ENCODE measurements at places on chromosomes 3 and 15. TPM values are rescaled to one million over a fixed set of nuclear protein-coding genes. Genes with fewer than 3 reads are reported as not detected.

Gene TEX55
- not detected for total RNA-seq

Gene SAMD7
- total RNA-seq: not detected

Gene AP3S2
- total RNA-seq: 24.1 TPM

- no peak for DNase-seq
These were observed 91.8 kb upstream of the GOLGA8J start for GRCh38 chr15:29990954-29991353.

DNA sequence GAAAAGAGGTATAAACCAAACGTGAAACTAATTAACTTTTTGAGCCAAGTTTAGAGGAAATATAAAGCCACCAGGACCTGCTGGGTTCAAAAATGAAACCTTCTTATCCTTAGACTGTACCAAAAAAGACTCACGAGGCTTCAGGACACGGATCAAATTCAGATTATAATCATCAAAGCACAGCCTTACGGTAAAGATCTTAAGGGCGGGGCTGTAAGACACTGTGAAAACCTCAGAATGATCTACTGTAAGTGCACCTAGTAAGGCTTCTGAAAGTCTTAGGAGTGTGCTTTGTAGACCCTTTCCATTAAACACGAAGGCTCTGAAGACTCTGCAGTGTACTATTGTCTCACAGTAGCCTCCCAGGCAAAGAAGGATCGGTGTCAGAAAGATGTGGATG is 26.8 kb downstream of the TARS3 start:
- DNase-seq: no peak

- no peak for DNase-seq
These were observed 9.4 kb upstream of the RAD18 start for GRCh38 chr3:8972639-8973038.

- DNase-seq: no peak
These were observed 96.1 kb downstream of the MCTP2 start for GRCh38 chr15:94327356-94327936.

- no peak for DNase-seq
These were observed 8.6 kb downstream of the ATP13A4 start for GRCh38 chr3:193546129-193546528.

GRCh38 chr3:151795276-151795675 is 18.6 kb upstream of the AADAC start:
- no peak for DNase-seq

DNA sequence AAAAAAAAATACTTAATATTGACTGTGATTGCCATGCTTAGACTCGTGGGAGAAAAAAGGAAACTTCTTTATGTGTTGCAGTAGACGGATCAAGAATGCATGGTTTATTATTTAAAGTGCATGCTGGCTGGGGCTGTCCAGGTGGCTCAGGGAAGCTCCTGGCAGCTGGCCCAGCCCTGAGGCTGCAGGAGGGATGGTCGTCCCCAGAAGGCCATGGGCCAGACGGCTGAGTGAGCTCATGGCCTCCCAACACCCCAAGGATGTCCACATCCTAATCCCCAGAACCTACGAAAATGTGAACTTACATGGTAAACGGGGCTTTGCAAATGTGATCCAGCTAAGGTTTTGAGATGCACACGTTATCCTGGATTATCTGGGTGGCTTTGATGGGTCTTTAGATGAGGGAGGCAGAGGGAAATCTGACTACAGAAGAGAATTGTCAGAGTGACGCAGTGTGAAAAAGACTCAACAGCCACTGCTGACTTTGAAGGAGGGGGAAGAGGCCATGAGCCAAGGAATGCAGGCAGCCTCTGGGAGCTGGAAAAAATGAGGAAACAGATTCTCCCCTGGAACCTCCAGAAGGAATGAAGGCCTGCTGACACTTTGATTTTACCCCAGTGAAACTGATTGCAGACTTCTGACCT is 29.8 kb downstream of the ADAMTS17 start:
- DNase-seq: no peak

DNA sequence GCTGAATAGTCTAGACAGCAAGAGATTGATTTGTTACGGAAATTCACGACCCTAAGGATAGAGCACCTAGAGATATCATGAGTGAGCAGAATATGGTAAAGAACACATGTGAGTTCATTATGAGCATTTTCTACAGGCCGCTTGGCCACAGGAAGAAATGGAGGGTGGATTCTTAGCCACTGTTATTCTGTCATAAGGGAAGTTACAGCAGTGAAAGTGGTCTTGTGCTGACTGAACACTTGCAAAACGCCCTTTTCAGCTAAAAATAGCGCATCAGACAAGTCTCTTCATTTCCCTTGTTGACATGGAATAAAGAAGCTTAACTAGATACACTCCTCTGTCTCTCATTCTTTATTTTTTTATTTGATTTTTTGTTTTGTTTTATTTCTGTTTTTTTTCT is 19.8 kb downstream of the DGKG start:
- DNase-seq: no peak

DNA sequence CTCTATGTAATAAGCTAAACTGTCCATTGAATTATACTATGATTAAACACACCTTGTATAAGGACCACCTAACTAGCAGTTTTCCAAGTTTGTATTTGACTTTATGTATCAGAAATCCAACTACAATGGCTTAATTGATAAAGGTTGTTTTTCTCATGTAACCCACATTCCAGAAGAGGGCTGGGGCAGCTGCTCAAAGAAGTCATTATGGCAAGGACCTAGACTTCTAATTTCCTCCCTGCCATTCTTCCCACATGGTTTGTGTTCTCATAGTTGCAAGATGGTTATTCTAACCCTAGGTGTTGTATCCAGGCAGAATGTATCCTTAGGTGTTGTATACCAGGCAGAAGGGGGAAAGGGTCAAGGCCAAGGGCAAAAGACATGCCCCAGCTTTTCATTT is 35.7 kb downstream of the GPR176 start:
- no peak for DNase-seq

Measured in sigmoid colon (tissue), 7 donors.